ENCODE measurements at places on chromosomes 3 and 15.

DNA sequence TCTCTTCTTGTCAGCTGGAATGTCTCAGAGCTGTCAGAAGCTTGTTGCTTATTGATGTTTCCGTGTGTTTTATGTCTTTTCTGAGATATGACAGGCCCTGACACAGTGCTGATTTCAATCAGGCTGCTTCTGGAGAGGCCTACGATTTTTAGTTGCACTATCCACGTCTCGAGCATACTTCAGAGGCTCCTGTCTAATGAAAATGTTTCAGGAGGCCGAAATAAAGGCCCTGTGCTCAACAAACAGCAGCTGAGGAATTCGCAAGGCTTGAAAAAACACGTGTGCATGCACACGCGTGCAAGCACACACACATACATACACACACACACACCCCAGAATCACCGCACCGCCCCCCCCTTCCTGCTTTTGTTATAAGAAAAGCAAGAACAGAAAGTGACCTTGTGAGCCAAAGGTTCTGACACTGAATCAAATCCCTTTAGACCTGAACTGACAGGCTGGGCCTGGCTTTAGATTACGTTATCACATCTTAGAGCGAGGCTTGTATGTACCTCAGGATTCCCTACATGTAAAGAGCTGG, 296.6 kb downstream of the NR2F2 start:
- no peak for DNase-seq

GRCh38 chr3:38757721-38758120, 58.3 kb downstream of the SCN10A start:
- DNase-seq = no peak

DNA sequence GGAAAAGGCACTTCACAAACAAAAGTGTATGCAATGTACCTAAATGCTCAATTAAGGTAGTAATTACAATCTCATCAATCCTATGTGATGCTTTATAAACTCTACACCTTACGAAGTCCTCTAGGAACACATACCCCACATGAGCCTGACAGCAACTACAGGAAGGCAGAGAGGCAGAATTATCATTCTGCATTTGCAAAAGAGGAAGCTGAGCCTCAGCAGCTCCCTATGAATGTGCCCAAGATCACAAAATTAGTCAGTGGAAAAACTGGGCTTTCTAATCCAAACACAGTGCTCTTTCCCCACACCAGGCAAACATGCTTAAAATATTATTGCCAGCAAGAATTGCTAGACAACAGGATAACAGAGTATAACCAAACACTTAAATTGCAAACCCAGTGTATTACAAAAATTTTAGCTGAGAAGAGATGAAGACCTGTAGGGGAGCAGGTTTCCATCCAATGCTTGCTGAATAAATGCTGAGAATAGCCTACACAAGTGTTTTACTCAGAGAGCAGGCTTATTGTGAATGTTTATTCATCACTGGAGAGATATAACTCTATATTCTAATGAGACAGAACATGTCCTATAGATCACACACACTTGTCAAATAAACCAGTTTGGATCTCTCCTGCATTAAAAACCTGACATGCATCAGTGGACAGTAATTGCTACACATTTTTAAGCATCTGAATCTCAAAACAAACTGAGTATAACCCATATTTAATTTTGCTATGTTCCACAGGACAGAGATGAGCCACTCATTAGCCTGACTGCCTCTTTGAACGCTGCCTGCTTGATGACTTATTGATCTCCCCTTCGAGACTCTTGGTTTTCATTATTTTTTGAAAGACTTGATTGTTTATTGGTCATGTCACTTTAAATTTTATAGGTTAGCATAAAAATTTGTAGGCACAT, 62.2 kb downstream of the PLCH1 start:
- DNase-seq = no peak

- DNase-seq = no peak
Measured at GRCh38 chr3:143291836-143292447, 172.4 kb downstream of the CHST2 start.

GRCh38 chr3:127084401-127084990, 101.6 kb downstream of the PLXNA1 start:
- DNase-seq = no peak

DNA sequence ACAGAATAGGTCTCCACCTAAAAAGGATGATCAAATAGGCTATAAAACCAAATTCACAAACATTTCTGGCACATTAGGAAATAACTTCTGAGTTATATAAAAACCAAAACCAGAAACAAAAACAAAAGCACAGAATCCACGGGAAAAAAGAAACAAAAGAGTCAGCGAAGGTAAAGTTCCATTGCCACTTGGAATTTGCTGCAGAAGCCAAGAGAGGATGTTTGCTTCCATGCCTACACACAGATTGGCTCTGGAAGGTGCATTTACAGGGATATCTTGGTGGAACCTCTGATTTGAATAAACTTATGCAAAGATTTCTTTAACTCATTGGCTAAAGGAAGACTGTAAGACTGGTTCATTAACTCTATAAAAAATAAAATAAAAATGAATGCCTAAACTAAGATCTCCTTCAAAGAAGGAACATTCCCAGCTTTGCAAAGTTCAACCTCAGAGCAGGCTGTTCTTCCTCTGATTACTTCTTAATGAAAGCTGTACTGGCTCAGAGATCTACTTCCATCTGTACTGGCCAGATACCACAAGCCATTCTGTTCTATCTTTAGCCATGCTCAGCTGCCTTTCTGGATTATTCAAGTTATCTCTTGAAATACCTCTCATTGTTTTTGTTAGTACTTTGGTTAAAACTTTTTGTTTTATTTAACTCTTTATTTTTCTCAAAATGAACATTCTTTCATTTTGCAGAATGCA, 537.5 kb upstream of the CCDC54 start:
- no peak for DNase-seq

DNA sequence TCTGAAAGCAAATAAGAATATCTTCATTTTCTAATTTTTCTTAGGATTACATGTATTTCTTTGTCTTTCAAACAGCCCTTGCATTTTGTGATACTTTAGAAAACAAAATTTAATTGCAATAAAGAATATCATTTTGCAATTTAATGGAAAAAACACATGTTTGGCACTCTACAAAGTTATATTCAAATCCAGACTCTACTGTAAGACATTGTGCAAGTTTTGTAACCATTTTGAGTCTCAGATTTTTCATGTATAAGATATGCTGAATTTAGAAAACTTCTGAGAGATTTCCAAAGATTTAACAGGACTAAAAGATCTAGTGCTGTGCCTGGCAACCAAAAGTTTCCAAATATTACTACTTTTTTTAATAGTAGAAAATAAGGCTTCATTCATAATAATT, 187.1 kb upstream of the AGTR1 start:
- no peak for DNase-seq

- no peak for DNase-seq
Measured at GRCh38 chr3:191328962-191329653, at the start of gene CCDC50. Gene CCDC50 (plus strand): TSS chr3:191329394. CDS start chr3:191329675, 281 bp downstream.

DNA sequence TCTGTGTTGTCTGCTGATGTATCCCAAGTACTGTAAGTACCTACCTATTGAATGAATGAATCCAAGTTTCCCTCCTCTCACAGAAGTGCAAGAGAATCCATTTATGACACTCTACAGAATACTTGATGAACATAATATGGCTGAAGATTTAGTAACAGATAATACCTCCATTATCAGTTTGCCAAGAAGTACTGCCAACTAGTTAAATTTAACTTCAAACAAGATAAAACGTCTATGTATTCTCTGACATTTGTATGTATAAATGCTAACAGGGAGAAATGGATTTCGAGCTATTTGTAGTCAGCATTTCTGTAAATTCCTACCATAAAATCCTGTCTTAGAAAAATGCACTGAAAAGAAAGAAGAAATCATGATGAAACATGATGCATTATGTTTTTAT, 217.6 kb downstream of the STT3B start:
- no peak for DNase-seq

Measured in stimulated activated CD8-positive, alpha-beta memory T cell treated with anti-CD3 and anti-CD28 coated beads, Interleukin-15, amount 100 ng/mL, for 4 hours (primary cell).